Fibroblast of skin of left quadriceps (primary cell): ENCODE measurements at places on chromosomes 2 and 18.

DNA sequence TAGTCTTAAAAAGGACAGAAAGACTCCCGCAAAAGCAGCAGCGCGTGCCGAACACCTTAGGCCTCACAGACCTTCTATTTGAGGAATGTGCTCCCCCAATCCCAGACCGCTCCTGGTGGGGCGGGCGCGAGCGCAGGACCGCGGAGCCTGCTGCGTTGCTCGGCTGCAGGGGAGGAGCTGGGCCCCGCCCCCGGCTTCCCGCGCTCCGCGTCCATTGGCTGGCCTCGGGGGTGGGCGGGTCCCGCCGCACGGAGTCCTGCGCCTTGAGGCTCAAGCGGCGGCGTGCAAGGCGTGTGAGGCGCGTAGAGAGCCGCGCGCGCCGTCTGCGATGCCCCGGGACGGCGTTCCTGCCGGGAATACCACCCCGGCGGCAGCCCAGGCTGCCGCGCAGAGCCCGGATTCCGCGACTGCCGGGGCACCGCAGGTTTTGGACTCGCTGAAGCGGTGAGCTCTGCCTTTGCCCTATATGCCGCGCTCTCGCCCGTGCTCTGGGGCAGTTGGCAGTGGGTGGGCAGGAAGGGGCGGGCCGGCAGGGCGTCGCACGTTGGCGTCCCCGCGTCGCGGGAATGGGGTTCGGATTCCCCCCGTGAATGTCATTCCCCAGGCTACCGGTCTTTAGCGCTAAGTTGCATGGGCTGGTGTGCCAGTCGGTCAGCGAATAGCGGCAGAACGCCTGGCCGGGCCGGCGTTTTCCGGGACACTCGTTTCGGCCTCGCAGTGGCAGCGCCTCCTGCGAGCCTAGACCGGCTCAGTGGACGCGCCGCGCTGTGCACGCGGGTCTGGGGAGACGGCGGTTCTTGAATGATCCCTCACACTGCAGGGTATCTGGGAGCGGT is 49.6 kb upstream of the PAIP2B start:
- DNase-seq, result peak; percentile 62

GRCh38 chr2:215536510-215536909 is 100.6 kb upstream of the FN1 start:
- no peak for DNase-seq

GRCh38 chr2:167115541-167115940 is 227.3 kb downstream of the XIRP2 start:
- no peak for DNase-seq

GRCh38 chr18:31738460-31739407 is 21.9 kb downstream of the SLC25A52 start:
- DNase-seq, result no peak

- DNase-seq, result no peak
Observed at GRCh38 chr2:68742626-68743415, 8.2 kb downstream of the ARHGAP25 start.

DNA sequence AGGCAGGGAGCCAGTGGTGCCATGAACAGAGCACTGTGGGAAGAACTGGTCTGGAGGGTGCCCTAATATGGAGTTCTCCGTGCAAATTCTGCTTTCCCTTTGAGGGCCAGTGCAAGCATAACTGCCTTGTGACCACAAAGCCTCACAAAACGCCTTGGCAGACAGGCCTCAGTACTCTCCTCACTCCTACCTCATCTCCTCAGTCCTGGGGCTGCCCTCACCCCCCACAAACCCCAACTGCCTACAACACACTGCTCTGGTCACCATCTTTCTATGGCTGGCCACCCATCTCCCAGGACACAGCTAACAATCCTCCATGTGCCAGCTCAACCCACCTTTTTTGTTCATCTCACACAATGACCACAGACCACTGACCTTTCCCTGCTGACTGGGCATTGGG is 8.9 kb downstream of the COX5B start:
- no peak for DNase-seq

- no peak for DNase-seq
Observed at GRCh38 chr2:177466337-177467195, 74.0 kb downstream of the AGPS start.

GRCh38 chr2:28835781-28836180 is 25.1 kb downstream of the SPDYA start:
- DNase-seq, result no peak

- DNase-seq, result no peak
Observed at GRCh38 chr2:188813857-188814256, 160.3 kb upstream of the COL3A1 start.

- DNase-seq, result no peak
Observed at GRCh38 chr2:42764096-42764495, at the start of gene OXER1. TSS of gene OXER1 (minus strand) at chr2:42764135. CDS start at chr2:42764062, 73 bp downstream.

- no peak for DNase-seq
Observed at GRCh38 chr2:145631561-145631960, 1111.6 kb upstream of the ZEB2 start.

DNA sequence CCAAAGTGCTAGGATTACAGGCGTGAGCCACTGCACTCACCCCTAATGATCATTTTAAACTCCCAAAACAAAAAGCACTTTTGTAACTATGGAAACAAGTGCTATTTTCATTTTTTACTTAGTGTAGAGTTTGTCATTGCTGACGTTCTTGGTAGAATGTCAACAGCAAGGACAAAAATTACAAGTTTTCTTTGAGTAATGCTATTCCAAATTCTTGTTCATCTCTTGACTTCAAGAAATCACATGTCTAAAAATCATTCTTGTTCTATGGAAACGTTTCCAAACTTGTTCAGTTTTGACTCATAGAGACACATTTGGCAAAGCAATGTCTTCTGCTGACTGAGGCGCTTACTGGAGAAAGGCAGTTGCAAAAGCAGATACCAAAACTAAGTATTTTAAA is 82.6 kb downstream of the MBP start:
- DNase-seq, result no peak

DNA sequence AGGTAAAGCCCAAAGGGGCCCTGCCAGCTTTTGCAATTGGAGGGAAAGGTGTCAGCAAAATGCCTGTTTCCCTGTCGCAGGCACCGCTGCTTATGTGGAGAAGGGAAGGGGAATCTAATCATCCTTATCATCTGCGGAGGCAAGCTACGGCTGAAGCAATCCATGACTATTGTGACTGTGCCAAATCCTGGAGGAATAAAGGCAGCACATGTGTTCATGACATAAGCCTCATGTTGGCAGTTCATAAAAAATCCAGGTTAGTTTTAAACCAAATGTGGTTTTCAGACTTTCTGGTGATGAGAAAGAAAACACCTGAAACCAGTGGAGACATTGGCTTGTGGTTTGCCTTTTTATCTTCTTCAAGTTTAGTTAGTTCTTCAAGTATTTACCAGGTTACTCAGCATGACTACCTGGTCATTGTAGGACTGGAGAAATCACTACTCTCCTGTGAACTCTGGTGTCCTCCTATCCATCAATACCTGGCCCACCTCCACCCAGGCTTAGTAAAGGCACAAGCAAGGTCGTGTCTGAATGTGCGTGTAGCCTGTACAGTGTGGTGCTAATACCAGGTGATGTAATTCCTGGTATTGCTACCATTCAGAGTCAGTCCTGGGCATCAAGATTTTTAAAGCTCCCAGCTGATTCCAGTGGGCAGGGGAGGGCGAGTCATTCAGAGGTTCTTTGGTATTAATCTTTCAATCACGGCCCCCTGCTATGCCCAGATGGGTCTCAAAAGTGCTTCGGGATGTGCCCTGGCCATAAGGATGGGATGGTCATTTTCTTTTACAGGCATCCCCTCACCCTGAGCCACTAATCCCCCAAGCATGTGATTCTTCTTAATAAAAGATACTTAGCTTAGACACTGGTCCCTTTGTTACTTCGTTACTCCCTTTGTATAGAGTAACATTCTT is 96.8 kb downstream of the TGFA start:
- DNase-seq, result no peak

DNA sequence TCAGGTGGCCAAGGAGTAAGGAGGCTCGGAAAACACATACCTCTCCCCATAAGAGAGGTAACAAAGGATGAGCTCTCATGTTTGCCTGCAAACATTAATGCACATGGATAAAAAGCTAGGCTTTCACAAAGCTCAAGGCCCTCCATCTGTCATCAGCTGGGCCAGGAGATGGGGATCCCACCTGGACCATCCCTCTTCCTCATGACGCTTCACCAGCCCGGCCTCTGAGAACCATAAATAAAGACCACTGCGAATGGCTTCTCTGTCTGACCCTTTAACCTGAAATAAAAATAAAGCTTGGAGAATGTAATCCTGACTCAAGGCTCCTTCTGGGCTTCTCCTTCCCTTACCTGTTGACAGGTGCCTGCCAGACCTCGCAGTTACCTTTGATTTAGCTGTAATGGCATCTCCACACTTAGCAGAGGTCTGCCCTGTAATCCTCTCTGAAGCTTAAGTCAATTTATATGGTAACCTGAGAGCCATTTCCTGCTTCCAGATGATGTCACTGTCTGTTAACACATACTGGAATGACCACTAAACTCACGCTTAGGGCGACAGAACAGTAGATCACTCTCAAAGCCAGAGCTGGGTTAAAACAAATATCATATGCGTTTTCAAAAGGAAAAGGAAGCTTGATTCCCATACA is 29.3 kb upstream of the FOXI3 start:
- DNase-seq, result no peak

- no peak for DNase-seq
Observed at GRCh38 chr2:241072553-241073165, 29.4 kb downstream of the MTERF4 start.

- no peak for DNase-seq
Observed at GRCh38 chr2:23498943-23499342, 114.0 kb downstream of the KLHL29 start.

GRCh38 chr2:238250896-238251295 is 11.1 kb upstream of the HES6 start:
- no peak for DNase-seq

DNA sequence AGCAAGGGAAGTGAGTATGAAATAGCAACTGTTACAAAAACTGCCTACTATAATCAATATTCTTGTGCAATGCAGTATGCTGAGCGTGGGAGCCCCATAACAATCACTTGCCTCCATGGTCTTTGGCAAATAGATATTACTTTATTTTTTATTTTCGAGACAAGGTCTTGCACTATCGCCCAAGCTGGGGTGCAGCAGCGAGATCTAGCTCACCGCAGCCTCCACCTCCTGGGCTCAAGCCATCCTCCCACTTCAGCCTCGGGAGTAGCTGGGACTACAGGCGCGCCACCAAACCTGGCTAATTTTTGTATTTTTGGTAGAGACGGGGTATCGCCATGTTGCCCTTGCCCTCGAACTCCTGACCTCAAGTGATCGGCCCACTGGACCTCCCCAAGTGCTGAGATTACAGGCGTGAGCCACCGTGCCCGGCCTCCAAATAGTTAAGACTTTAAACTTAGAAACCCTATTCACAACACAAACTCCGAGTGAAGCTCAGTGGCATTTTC is 1.2 kb upstream of the CCNT2 start:
- DNase-seq, result no peak

GRCh38 chr2:74767618-74768017 is 66.3 kb upstream of the HK2 start:
- no peak for DNase-seq

DNA sequence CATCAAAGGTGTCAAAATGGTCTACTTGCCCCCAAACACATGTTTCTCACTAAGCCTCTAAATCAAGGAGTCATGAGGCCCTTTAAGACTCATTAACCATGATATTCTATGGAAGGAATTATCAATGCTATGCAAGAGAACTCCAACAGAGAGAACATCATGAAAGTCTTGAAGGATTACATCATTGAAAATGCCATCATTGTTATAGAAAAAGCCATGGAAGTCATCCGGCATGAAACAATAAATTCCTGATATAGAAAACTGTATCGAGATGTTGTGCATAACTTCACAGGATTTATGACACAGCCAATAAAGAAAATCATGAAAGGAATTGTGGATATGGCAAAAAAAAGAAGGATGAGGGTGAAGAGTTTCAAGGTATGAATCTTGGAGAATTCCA is 1363.6 kb upstream of the CDH2 start:
- DNase-seq, result no peak

DNA sequence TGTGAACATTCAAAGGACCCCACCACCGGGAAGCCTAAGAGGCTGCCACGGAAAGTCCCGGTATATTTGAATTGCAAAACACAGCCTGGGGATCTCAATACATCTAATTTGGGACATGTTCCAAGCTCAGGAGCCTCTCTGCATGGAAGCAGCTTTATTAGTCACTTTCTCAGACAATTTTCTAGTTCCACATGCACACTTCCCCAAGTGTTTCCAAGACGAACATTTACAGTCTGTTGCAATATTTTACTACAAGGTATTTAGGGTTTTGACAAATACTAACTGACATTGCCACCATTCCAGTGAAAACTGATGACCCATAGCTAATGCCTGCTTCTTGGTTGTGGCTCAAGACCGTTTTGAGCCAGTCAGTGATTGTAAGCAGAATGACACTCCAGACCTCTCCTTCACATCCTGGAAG is 145.3 kb downstream of the NCKAP5 start:
- DNase-seq, result peak; percentile 33

- DNase-seq, result no peak
Observed at GRCh38 chr2:109454765-109455394, 158.9 kb downstream of the SEPTIN10 start.

DNA sequence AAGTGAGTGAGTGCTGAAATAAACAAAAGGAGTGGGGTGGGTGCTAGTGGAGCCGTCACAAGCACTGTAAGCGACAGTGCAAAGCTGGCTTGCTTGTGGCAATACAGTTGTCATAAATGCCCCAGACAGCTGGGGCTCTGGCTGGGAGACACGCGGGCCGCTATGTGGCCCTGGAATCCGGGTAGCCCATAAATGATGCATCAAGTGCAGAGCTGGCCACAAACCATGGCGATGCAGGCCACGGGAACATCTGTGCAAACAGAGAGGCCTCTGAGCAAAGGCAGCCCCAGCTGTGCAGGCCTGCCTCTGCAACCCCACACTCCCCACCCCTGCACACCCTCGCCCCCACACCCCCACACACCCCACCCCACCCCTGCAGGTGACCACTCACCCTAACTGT is 349.2 kb upstream of the ID2 start:
- no peak for DNase-seq

GRCh38 chr18:26909599-26910290 is 44.2 kb upstream of the AQP4 start:
- no peak for DNase-seq

DNA sequence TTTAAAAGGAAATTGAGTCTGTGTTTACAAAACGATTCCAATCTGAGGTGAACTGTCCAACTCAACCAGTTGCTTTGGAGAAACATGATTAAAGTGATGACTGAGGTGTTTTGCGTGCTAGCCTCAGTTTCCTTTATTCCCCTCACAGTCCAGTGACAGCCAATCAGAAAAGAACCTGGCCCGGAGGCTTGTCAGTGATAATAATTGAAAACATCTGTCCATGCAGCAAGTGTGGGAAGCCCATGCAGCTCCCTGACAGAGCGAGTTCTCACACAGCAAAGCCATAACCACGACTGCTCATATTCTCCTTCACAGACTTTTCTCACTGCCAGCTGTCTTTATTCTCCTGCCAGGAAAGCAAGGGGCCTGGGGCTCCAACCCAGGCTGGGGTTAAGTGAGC is 613.4 kb downstream of the ARHGAP15 start:
- DNase-seq, result peak; percentile 27
